ENCODE measurements at places on chromosomes 1 and 21. TPM values are rescaled to one million over a fixed set of nuclear protein-coding genes. Genes with fewer than 3 reads are reported as not detected.
A peak's percentile ranks its signal among the peaks of the same experiment; 100 is the strongest.

DNA sequence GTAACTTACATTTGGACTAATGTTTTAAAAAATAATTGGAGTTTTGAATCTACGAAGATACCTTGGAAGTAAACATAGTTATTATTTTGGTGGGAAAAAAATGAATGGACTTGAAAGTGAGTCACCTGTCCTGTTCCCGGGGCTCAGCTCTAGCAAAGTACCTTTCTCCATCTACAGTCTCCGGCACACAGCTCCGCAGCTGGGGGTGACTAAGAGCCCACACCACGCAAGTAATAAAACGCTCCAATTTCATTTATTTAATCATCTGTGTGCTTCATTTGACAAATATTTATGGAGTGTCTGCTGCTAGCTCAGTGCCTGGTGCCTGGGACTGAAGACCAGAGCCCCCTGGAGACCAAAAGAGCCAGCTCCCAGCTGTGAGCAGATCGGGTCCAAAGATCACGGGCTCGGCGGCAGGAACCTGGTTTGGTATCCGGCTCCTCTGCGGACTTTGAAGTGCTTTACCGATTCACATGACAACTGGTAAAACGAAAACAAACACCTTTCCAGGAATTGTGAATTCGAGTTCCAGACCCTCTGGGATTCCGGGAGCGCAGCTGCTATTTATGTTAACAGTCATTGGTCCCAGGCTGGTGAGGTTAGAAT, 1.7 kb upstream of the RIPK4 start:
- peak; percentile 98 for DNase-seq

- DNase-seq, result no peak
Observed at GRCh38 chr21:46250146-46250725, 21.7 kb upstream of the LSS start.

GRCh38 chr1:9613625-9614299, 25.1 kb downstream of the TMEM201 start:
- no peak for DNase-seq

GRCh38 chr1:114033961-114034360, 54.7 kb downstream of the OLFML3 start:
- DNase-seq, result no peak

DNA sequence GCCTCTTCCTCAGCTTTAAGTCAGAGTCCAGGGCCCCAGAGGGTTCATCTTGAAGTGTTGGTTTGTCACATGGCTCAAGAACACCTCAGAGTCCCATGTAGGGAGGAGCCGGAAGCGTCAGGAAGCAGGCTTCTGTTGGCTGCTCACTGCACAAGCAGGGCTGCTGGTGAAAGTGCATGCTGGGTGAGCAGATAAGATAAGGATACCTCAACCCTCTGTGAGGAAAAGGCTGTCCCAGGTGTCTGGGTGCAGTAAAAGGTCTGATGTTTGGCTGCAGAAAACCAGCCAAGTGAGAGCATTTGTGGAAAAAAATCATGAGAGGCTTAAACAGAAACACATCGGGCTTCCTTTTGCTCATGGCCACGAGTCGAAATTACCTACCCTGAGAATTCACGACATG, 6.2 kb upstream of the TEX35 start:
- peak; percentile 92 for DNase-seq

The LRRN2 gene
- 5.9 TPM for polyA plus RNA-seq

The SLC1A7 gene
- 0.40 TPM for polyA plus RNA-seq

The EFNA4 gene
- 36.0 TPM for polyA plus RNA-seq

The PGBD5 gene
- polyA plus RNA-seq, result 1.6 TPM
